Uterus (tissue), 4 donors: ENCODE measurements at places on chromosomes 5 and 9. TPM values are rescaled to one million over a fixed set of nuclear protein-coding genes. Genes with fewer than 3 reads are reported as not detected.

DNA sequence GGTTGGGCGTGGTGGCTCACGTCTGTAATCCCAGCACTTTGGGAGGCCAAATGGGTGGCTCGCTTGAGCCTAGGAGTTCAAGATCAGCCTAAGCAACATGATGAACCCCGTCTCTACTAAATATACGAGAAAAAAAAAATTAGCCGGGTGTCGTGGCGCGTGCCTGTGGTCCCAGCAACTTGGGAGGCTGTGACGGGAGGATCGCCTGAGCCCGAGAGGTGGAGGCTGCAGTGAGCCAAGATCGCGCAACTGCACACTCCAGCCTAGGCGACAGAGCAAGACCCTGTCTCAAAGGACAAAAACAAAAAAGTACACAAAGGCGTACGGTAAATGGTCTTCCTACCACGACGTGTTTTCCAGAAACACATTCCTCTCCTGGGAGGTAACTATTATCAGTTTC, 538 bp upstream of the BDP1 start:
- no peaks in the 10 kb centered on the region for H3K36me3 ChIP-seq
- no peaks in the 10 kb centered on the region for H3K4me1 ChIP-seq
- H3K27me3 ChIP-seq, result no peaks in the 10 kb centered on the region
- peak overlapping the region; percentile 81 for H3K4me3 ChIP-seq

DNA sequence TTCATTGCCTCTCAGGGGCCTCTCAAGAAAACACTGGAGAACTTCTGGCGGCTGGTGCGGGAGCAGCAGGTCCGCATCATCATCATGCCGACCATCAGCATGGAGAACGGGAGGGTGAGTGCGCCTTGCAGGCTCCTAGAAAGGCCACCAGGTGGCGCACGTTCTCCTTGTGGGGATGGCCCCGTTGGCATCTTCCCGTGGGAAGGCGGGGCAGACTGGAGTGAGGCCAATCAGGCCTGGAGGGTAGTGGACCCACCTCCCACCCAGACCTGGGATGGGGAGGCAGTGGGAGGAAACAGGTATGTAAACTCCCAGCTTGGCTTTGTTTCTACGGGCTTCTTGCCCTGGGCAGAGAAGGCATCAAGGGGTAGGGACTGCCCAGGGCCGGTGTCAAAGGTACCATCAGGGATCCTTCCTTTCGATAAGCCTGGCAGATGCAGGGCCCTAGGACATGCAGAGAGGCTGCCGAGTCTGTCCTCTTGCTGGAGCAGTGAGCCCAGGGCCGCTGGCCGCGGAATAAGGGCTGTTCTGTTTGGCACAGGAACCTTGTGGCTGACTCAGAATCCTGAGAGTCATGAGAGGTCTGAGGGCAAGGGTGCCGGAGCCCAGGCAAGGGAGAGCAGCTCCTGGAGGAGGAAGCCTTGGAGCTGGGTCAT, 18.9 kb upstream of the SPTLC1 start:
- peak; percentile 78 for DNase-seq
- H3K4me3 ChIP-seq, result no peak overlapping the region
- H3K4me1 ChIP-seq, result no peaks in the 10 kb centered on the region
- H3K27me3 ChIP-seq, result no peaks in the 10 kb centered on the region

DNA sequence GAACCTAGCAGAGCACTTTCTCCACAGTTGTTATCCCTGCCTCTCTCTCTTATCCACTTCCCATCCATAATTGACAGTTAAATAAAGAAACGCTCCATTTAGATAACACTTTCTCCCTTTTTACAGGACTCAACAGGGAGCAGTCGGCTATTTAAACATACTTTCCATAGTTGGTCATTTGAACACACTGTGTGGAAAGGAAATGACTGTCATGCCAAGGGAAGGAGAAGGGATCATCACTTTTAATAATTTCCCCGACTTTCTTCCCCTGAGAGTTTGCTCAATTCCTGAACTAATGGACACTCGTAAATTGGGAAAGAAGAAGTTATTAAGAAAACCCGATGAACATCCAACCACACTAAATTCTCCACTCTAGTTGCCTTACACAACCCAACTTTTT, 400.8 kb upstream of the PTGER4 start:
- no peak for DNase-seq
- no peak overlapping the region for H3K27ac ChIP-seq
- H3K4me3 ChIP-seq, result no peak overlapping the region
- no peaks in the 10 kb centered on the region for H3K36me3 ChIP-seq

- no peak overlapping the region for H3K4me3 ChIP-seq
- no peaks in the 10 kb centered on the region for H3K36me3 ChIP-seq
- H3K27ac ChIP-seq, result no peak overlapping the region
- H3K27me3 ChIP-seq, result no peaks in the 10 kb centered on the region
These were observed 31.4 kb upstream of the MTAP start for GRCh38 chr9:21770871-21771560.

- no peaks in the 10 kb centered on the region for H3K27me3 ChIP-seq
- H3K4me3 ChIP-seq, result no peak overlapping the region
- DNase-seq, result no peak
- H3K27ac ChIP-seq, result no peak overlapping the region
These were observed 99.8 kb downstream of the ATPSCKMT start for GRCh38 chr5:10149911-10150310.

DNA sequence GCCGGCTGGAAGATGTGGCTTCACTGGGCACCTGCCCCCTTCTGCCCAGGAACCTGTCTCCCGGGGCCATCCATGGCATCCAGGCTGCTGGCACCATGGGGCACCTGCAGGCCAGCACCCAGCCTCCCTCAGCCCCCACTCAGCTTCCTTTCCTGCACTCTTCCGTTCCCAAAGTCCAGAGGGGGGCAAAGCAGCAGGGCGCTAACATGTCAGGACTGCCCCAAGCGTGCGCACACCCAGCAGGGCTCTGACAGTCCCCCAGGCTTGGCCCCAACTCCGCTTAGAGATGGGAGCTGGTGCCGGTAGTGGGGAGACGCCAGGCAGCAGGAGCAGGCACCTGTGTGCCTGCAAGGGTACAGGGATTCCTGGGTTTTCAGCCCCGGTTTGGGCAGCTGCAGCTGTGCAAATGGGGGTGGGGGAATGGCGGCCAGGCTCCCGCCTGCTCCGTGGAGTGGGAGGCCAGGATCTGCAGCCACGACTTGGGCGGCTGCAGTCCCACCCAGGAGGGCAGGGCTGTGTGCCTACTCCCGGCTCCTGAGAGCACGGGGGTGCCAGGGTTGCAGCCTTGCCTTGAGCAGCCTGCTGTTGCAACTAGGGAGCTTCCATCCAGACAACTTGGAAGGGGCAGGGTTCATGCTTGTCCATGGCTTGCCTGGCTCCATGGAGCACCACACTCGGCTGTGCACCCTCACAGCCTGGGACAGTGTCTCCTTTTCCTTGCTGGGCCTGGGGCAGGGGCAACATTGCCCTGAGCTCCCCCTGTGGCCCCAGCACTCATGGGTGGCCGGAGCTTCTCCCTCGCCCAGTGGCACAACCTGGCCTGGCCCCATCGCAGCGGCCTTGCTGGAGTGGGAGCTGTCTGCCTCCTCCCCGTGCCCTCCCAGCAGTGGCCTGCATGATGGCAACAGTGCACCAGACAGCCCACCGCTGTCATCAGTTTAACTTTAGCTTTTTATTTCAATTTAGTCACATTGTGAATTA, 561.1 kb downstream of the MTRR start:
- no peaks in the 10 kb centered on the region for H3K27me3 ChIP-seq
- H3K4me3 ChIP-seq, result no peak overlapping the region
- no peaks in the 10 kb centered on the region for H3K4me1 ChIP-seq
- no peak for DNase-seq
- no peak overlapping the region for H3K27ac ChIP-seq

- H3K4me3 ChIP-seq, result no peak overlapping the region
- no peak overlapping the region for H3K27ac ChIP-seq
- DNase-seq, result no peak
- H3K4me1 ChIP-seq, result no peaks in the 10 kb centered on the region
These were observed 17.9 kb downstream of the FGF18 start for GRCh38 chr5:171437286-171437821.

DNA sequence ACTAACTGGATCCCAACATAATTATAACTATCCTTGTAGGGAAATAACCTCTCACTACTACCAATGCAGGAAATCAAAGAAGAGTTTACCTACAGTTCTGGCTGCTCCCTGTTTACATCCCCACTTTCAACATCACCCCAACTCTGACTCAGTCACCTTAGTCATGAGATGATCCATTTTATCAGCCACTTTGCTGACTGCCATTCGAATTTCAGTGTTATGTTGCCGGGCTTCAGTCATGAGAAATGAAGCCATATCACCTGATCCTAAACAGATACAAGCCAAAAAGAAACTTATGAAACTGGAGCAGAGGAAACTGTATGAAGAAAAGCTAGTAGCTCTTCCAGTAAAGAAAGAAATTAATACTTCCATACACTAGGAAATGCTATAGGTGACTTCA, 33.7 kb downstream of the SLC31A2 start:
- H3K4me1 ChIP-seq, result no peaks in the 10 kb centered on the region
- no peak overlapping the region for H3K4me3 ChIP-seq
- no peaks in the 10 kb centered on the region for H3K27me3 ChIP-seq
- no peaks in the 10 kb centered on the region for H3K36me3 ChIP-seq
- no peak overlapping the region for H3K27ac ChIP-seq

DNA sequence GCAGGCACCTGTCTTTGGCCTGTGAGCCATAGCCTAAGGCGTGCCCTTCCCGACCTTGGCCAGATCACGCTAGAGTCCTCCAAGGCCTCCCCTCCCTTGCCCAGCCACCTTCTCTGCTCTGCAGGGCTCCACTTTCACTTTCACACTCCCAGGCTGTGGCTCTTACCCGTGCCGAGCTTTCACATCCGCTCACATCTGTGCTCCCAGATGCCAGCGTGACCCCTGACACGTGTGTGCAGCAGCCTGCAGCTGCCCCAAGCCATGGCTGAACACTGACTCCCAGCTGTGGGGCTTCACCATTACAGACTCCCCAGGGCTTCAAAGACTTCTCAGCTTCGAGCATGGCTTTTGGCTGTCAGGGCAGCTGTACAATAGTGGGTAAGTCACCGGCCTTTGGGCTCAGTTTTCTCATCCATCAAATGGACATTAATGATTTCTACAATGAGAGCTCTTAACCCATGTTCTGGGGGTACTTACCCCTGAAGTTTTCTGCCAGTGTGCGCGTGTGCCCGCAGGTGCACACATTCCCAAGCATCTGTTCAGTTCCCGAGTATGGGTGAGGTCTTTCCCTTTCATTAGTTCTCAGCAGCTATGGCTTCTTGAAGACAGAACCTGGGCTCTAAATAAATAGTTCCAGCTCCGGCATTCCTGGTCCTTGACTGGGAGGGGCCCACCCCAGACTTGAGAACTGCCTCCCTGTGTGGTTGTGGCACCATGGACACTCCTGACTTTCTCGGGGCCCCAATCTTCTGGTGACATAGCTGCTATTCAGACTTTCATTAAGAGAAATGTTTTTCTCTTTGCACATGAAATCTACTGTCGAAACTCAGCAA, 118.6 kb downstream of the RGS3 start:
- DNase-seq, result peak; percentile 61
- H3K36me3 ChIP-seq, result no peaks in the 10 kb centered on the region
- peak overlapping the region; percentile 60 for H3K27ac ChIP-seq
- H3K4me1 ChIP-seq, result no peaks in the 10 kb centered on the region

GRCh38 chr5:1009359-1010180, 968 bp downstream of the NKD2 start:
- H3K4me3 ChIP-seq, result no peak overlapping the region
- DNase-seq, result no peak
- H3K27ac ChIP-seq, result no peak overlapping the region
- H3K36me3 ChIP-seq, result no peaks in the 10 kb centered on the region
- H3K4me1 ChIP-seq, result peaks cover 9% of the 10 kb centered on the region

DNA sequence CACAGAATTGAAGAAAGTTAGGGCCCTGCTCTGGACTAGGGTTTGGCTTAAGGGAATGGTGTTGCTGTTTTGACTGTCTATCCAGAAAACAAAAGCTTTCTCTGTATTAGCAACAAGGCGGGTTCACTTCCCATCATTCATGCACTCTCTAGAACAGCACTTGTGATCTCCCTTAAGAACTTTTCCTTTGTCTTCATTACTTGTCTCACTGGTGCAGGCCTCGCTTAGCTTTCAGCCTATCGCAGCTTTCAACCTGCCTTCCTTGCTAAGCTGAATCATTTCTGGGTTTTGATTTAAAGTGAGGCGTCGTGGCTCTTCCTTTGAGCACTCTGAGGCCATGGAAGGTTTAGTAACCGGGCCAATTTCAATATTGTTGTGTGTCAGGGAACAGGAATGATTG, 35.2 kb upstream of the LPCAT1 start:
- no peaks in the 10 kb centered on the region for H3K4me1 ChIP-seq
- H3K27ac ChIP-seq, result no peak overlapping the region
- no peak for DNase-seq
- H3K36me3 ChIP-seq, result no peaks in the 10 kb centered on the region

The SV2C gene
- total RNA-seq, result 0.21 TPM

The PCDHGB1 gene
- total RNA-seq, result 4.4 TPM

The SERF1A gene
- 10.8 TPM for total RNA-seq

The PPWD1 gene
- 17.9 TPM for total RNA-seq

The NMUR2 gene
- not detected for total RNA-seq

The IL5 gene
- not detected for total RNA-seq

The PALM2AKAP2 gene
- total RNA-seq, result 49.5 TPM

The MELK gene
- total RNA-seq, result not detected

The CDC20B gene
- not detected for total RNA-seq
